Suprapubic skin (tissue), 4 donors: ENCODE measurements at places on chromosomes 13 and 19.

- no peaks in the 10 kb centered on the region for H3K36me3 ChIP-seq
- no peaks in the 10 kb centered on the region for H3K27me3 ChIP-seq
- H3K27ac ChIP-seq: peak overlapping the region; percentile 21
Measured at GRCh38 chr13:40064154-40065097, 409.0 kb downstream of the COG6 start.

DNA sequence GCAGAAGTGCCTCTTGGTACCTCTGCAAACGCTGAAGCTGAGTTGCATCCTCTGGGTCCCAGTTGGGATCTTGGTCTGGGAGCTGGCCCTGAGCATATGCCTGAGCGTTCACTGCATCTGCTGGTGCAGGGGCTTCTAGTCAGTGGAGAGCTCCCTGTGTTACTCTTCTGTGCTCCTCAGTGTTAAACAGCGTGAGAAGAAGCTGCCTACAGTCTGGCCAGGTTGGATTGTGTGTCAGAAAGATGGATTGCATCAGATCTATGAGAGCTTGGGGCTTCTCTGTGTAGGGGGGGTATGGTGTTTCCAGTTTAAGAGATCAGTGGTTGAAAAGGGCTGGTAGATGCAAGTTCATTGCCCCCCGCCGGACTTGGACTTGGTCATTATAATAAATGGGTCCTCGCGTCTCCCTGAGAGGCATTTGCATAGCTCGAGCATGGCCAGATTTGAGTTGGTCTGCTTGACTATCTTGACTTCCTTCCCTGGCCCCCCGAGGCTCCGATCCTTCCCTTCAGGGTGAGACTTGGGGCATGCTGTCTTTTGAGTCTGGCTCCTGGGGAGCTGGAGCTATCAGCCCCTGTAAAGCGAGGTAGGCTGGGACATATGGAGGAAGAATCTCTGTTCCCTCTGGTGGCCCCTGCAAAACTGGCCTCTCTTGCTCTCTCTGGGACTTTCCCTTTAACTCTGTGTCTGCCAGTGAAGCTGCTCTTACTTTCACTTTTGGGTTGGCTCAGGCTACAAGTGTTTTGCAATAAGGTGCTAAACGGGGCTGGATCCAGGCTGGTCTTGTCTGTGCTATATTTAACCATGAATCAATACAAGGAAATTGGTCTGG is 52.9 kb downstream of the OR10H4 start:
- H3K27ac ChIP-seq: no peak overlapping the region
- H3K4me3 ChIP-seq: peak overlapping the region; percentile 42
- H3K36me3 ChIP-seq: no peaks in the 10 kb centered on the region
- H3K27me3 ChIP-seq: no peaks in the 10 kb centered on the region

DNA sequence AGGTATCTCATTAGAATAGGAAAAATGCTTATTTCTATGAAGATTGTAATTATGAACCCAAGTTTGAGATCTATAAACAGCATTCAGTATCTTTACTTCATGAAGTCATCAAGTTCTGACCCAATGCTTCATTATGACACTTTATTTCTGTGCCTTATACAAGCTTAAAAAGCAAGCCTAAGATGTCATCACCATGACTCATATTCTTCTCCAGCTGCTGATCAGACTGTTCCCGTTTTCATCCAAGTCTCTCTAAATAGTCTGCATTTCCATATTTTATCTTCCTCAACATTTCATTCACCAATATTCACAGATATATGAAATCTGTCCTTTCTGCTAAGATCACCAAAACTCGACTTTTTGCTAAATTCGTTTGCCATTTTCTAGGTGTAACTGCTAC is 1247.2 kb upstream of the PRR20A start:
- no peak overlapping the region for H3K27ac ChIP-seq
- no peaks in the 10 kb centered on the region for H3K4me1 ChIP-seq
- H3K4me3 ChIP-seq: no peak overlapping the region
- H3K36me3 ChIP-seq: no peaks in the 10 kb centered on the region
- no peaks in the 10 kb centered on the region for H3K27me3 ChIP-seq

DNA sequence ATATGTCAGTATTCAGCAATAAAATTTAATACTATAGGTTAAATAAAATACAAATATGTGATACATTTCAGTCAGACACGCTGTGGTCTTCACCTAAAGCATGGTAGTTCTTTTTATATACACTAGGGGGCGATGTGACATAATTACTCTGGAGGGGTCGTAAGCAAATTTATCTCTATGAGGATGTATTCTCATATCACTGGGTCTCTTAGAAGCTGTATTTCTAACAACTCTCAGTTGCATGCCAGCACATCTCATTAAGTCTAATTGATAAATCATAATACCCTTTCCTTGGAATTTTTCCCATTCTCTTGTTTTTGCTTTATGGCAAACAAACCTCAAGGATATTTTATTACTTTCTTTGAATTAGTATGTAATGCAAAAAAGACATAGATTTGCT is 3.9 kb upstream of the PCDH17 start:
- H3K36me3 ChIP-seq: no peaks in the 10 kb centered on the region
- H3K27ac ChIP-seq: no peak overlapping the region
- peaks cover 52% of the 10 kb centered on the region for H3K27me3 ChIP-seq
- DNase-seq: no peak

DNA sequence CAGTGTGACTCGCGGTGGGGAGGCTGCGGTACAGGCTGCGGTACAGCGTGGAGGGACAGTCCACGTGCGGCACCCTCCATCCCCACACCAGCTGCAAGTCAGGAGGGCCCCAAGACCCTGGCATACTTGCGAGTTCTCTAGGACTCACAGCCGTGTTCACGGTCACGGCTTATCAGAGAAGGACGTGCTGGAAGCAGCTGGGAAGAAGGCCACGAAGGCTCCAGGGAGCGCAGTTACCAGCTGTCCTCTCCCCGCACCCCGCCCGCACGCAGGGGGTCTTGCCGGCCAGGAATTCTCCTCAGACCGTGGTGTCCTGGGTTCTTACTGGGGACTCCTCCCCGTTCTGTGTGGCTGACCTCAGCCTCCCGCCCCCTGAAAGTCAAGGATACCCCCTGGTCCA is 6.2 kb downstream of the ZNF444 start:
- no peaks in the 10 kb centered on the region for H3K27me3 ChIP-seq
- no peak overlapping the region for H3K27ac ChIP-seq
- peaks cover 28% of the 10 kb centered on the region for H3K36me3 ChIP-seq
- no peak overlapping the region for H3K4me3 ChIP-seq

GRCh38 chr13:113967729-113968462 is 6.0 kb downstream of the C13orf46 start:
- peaks cover 19% of the 10 kb centered on the region for H3K4me1 ChIP-seq
- H3K4me3 ChIP-seq: no peak overlapping the region
- H3K27ac ChIP-seq: no peak overlapping the region
- H3K36me3 ChIP-seq: no peaks in the 10 kb centered on the region
- peak; percentile 57 for DNase-seq

GRCh38 chr19:6813659-6814058 is 41.2 kb downstream of the VAV1 start:
- H3K4me3 ChIP-seq: no peak overlapping the region
- no peaks in the 10 kb centered on the region for H3K4me1 ChIP-seq
- H3K36me3 ChIP-seq: no peaks in the 10 kb centered on the region

GRCh38 chr19:53007606-53008005 is 6.1 kb upstream of the ERVV-1 start:
- peaks cover 4% of the 10 kb centered on the region for H3K27me3 ChIP-seq
- H3K36me3 ChIP-seq: no peaks in the 10 kb centered on the region
- H3K4me1 ChIP-seq: no peaks in the 10 kb centered on the region
- no peak overlapping the region for H3K27ac ChIP-seq
- no peak overlapping the region for H3K4me3 ChIP-seq
- no peak for DNase-seq

GRCh38 chr19:14021474-14021873 is 6.5 kb upstream of the RLN3 start:
- DNase-seq: no peak
- no peaks in the 10 kb centered on the region for H3K4me1 ChIP-seq
- no peak overlapping the region for H3K27ac ChIP-seq
- H3K4me3 ChIP-seq: no peak overlapping the region

DNA sequence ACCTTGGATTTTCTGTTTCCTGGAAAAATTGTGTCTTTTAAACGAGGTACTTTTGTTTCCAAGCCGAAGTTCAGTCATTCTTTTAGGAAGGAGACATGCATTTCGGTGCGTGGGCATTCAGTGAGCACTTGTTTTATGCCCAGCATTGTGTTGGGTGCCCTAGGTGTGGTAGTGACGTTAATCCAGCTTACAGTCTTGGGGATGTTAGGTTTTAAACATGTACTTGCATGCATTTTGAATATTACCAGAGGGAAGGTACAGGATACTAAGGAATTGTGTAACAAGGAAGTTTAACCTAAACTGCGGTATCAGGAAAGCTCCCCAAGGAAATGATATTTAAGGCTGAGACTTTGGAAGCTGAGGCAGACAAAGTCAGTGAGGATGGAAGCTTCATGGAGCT is 66.3 kb downstream of the ARHGAP35 start:
- no peak for DNase-seq
- no peak overlapping the region for H3K4me3 ChIP-seq
- peaks cover 59% of the 10 kb centered on the region for H3K4me1 ChIP-seq
- no peaks in the 10 kb centered on the region for H3K27me3 ChIP-seq

DNA sequence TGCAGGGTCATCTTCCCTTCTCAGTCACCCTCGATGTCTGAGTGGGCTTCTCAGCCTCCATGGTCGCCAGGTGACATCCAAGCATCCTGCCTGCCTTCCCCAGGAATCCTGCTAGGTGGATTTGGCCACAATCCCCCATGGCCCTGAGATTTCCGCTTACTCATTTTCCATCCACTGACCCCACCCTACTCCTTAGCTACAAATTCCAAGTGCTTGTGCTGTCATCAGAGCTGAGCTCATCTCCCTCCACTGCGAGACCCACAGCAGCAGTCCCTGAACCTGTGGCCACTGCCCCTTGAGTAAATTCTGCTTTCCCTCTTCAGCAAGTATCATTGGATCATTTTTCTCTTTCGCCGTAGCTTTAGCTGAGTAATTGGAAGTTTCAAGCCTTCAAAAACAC is 90.5 kb upstream of the ANKRD10 start:
- H3K36me3 ChIP-seq: no peaks in the 10 kb centered on the region
- H3K4me1 ChIP-seq: peaks cover 20% of the 10 kb centered on the region
- DNase-seq: no peak
- peak overlapping the region; percentile 52 for H3K27ac ChIP-seq

- H3K4me1 ChIP-seq: no peaks in the 10 kb centered on the region
- no peak overlapping the region for H3K4me3 ChIP-seq
- no peaks in the 10 kb centered on the region for H3K27me3 ChIP-seq
- H3K36me3 ChIP-seq: peaks cover 18% of the 10 kb centered on the region
Measured at GRCh38 chr13:21528616-21529015, 69.5 kb upstream of the ZDHHC20 start.

- no peaks in the 10 kb centered on the region for H3K27me3 ChIP-seq
- H3K4me3 ChIP-seq: no peak overlapping the region
- H3K4me1 ChIP-seq: no peaks in the 10 kb centered on the region
- peaks cover 85% of the 10 kb centered on the region for H3K36me3 ChIP-seq
- no peak overlapping the region for H3K27ac ChIP-seq
Measured at GRCh38 chr19:17570791-17571190, 15.3 kb downstream of the COLGALT1 start.

GRCh38 chr13:64553411-64554129 is 2676.6 kb downstream of the PCDH9 start:
- H3K27ac ChIP-seq: no peak overlapping the region
- no peak overlapping the region for H3K4me3 ChIP-seq
- H3K27me3 ChIP-seq: no peaks in the 10 kb centered on the region
- H3K36me3 ChIP-seq: no peaks in the 10 kb centered on the region
- no peak for DNase-seq
- H3K4me1 ChIP-seq: no peaks in the 10 kb centered on the region

- H3K27ac ChIP-seq: no peak overlapping the region
- no peak for DNase-seq
- no peaks in the 10 kb centered on the region for H3K4me1 ChIP-seq
Measured at GRCh38 chr13:24232037-24232436, 71.5 kb downstream of the SPATA13 start.

GRCh38 chr13:49998714-49999624 is 2.1 kb downstream of the TRIM13 start:
- H3K27me3 ChIP-seq: no peaks in the 10 kb centered on the region
- H3K4me1 ChIP-seq: peaks cover 60% of the 10 kb centered on the region
- H3K27ac ChIP-seq: no peak overlapping the region

GRCh38 chr13:93216122-93216521 is 10.5 kb upstream of the GPC6 start:
- no peaks in the 10 kb centered on the region for H3K36me3 ChIP-seq
- no peaks in the 10 kb centered on the region for H3K4me1 ChIP-seq
- no peaks in the 10 kb centered on the region for H3K27me3 ChIP-seq
- no peak for DNase-seq
- no peak overlapping the region for H3K27ac ChIP-seq

DNA sequence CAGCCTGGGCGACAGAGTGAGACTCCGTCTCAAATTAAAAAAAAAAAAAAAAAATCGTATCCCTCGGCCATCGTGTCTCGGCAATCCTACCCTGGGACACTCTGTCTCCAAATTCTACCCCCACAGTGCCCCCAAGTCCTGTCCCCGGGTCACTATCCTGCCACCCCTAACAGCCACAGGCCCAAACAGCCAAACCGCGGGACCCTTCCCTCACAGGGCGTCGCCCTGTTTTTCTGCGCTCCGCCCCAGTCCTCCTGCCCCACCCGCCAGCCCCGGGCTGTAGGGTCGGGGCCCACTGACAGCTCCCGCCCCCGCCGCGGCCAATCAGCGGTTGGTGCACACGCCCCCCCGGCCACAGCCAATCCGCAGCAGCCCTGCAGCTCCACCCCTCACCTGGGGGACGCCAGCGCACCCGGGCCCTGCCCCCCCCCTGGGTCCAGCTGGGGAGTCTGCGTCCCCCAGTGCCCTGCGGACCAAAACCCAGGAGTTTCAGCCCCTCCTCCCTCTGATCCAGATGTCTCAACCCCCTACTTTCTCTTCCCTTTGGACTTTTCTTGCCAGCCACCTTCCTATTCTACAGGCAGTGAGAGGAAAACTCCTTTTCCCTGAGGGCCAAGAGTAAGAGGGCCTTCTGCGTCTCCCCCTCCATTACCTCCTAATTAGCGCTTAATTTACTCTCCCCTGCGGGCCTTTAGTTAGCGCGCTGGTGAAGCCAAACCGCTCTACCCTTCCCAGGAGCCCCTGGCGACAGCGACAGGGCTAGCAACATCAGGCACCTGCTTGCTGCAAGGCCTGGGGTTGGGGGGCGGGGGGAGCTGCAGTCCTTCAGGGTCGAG is 1.5 kb upstream of the BCAT2 start:
- H3K4me1 ChIP-seq: peaks cover 41% of the 10 kb centered on the region
- peaks cover 4% of the 10 kb centered on the region for H3K36me3 ChIP-seq
- peak; percentile 93 for DNase-seq
- peak overlapping the region; percentile 86 for H3K27ac ChIP-seq

DNA sequence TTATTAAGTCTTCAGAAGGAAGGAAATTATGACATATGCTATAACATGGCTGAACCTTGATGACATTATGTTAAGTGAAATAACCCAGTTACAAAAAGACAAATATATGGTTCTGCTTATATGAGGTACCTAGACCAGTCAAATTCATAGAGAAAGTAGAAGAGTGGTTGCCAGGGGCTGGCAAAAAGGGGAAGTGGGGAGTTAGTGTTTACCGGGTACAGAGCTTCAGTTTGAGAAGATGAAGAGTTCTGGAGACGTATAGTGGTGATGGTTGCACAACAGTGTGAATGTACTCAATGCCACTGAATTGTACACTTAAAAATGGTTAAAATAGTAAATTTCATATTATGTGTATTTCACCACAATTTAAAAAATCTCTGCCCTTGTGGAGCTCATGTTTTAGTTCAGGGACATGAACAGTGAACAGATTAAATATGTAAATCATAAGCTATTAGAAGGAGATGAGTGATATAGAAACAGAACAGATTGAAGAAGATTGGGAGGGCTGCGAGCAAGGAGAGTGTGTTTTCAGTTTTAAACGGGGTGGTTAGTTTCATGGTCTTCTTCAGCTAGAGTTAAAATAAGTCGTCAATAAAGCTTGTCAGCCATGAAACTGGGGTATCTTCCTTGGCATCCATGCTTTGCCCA is 355.2 kb downstream of the KCNRG start:
- H3K27me3 ChIP-seq: no peaks in the 10 kb centered on the region
- no peaks in the 10 kb centered on the region for H3K36me3 ChIP-seq
- no peak overlapping the region for H3K4me3 ChIP-seq
- no peak overlapping the region for H3K27ac ChIP-seq
- DNase-seq: no peak
- no peaks in the 10 kb centered on the region for H3K4me1 ChIP-seq
